Fibroblast of the aortic adventitia (primary cell): ENCODE measurements at places on chromosomes 3 and 15.

- DNase-seq = peak; percentile 79
Measured at GRCh38 chr15:70875001-70875782, 17.0 kb downstream of the THAP10 start.

- peak; percentile 92 for DNase-seq
Measured at GRCh38 chr3:179716811-179717210, 64.0 kb downstream of the USP13 start.

DNA sequence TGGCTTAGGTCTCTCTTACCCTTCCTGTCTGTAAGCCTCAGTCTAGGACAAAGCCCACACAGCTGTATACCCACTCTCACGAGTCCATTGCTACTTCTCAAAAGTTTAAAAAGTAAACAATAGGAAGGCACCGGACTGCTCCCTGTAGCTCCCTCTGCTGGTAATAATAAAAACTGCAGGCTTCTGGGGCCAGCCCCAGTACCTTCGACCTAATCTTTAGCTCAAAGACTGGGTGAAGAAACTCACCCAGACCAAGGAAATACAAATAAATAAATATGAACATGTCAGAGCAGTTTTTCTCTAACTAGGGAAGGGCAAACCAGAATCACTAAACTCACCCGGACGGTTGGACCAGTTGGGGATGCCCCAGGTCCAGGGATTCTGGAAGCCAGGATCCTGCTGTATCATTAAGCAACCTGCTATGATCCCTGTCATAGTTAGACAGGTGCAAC lies 5.0 kb downstream of the FAM219B start:
- peak; percentile 67 for DNase-seq

- DNase-seq = no peak
Measured at GRCh38 chr3:196775938-196776337, 36.3 kb downstream of the PAK2 start.

GRCh38 chr3:48402907-48403306 lies 27.0 kb downstream of the PLXNB1 start:
- DNase-seq = no peak

DNA sequence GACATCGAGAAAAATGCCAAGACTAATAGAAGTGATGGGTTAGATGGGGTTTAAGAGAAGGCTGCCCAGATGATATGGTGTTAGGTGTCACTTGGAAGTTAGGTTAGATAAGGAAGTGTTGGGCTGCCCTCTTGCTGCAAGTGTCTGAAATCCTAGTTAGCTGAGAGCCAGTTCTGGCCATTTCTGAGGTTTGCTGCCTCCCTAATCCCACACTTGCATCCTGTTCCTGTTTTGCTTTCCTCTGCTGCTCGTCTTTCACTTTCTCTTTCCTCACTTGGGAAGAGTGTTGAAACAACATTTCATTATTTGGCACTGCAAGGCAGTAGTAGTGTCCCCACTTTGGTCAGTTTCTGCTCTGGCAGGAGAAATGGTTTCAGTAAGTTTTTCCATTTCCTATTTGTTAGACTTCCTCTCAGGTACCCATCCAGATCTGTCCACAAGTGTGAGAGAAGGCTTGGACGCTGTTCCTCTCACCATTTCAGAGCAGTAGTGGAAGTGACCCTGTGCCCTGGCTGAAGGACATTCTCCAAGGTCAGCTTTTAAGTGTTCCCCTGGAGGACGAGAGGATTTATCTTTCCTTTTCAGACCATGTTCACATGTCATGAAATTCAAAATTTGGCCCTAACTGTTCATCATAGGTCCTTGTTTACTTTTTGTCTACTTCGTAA lies 93.3 kb downstream of the ADAMTSL3 start:
- DNase-seq = peak; percentile 79

GRCh38 chr3:41710646-41711388 lies 251.1 kb downstream of the ULK4 start:
- peak; percentile 77 for DNase-seq

- no peak for DNase-seq
Measured at GRCh38 chr15:40075298-40076044, 33.2 kb downstream of the BMF start.

DNA sequence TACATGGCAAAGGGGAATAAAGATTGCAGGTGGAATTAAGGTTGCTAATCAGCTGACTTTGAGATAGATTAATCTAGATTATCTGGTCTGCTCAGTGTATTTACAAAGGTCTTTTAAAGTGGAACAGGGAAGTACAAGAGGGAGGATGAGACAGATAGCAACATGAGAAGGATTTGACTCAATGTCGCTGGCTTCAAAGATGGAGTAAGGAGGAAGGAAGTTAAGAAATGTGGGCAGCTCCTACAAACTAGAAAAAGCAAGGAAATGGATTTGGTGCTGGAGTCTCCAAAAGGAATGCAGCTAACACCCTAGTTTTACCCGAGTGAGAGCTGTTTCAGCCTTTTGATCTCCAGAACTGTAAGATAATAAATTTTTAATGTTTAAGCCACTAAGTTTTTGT lies 180.7 kb upstream of the TTC14 start:
- no peak for DNase-seq

DNA sequence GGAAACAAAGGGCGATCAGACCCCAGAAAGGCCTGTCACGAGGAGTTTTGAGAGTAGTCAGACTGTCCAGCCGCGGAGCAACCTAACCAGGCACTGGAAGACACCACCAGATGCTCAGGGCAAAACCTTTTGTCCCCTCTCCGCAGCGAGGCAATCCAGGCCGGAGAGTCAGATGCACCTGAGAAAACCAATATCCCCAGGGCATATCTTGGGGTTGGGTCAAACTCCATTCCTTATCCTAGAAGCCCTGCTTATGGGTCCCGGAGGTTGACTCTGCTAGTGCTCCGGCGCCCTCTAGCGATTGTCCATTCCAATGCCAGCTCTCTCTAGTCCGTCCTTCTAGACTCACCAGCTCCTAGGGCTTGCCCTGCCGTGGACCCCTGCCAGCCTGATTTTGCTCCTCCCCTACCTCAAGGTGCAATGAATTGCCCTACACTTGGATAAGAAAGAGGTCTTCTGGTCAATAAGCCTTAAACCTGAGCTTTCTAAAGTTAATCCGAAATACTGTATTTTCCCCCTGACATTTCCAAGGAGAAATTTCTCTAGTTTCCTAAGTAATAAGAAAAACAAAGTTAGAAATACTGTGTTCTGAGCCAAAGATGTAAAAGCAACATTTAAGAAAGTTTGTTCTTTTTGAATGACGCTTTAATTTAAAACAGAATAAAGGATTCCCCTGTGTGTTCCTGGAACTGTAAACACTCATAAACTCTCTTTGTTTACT lies 5.5 kb downstream of the CPNE4 start:
- peak; percentile 82 for DNase-seq

- peak; percentile 61 for DNase-seq
Measured at GRCh38 chr3:115071601-115072000, 75.5 kb downstream of the ZBTB20 start.

GRCh38 chr3:147387291-147387884 lies 19.0 kb downstream of the ZIC4 start:
- DNase-seq = no peak

DNA sequence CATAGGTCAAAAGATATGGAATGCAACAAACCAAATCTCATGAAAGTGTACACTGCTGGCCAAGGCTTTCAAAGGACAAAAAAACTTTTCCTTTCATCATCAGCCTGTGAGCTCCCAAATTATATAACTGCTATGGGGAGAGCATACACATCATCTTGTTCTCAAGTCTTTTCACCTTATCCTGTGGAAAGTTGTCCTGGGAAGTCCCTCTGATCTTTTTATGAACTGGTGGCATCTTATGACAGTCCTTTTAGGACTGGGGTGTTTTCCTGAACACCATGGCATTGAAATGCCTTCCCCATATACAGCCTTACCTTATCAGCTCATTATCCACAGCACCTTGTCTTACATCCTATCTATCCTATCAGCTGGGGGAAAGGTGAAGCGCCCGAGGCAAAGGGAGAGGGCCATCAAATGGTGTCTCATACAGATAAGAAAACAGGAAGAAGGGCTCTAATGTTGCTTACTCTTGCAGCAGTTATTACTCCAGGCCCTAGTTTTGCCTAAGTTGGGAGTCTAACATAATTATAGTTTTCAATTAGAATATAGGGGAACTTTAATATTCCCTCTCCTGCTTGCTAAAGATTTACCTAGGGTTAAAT lies 61.5 kb upstream of the GOLIM4 start:
- no peak for DNase-seq

- DNase-seq = no peak
Measured at GRCh38 chr3:88235102-88235501, 85.3 kb downstream of the C3orf38 start.
